Tibial nerve (tissue), 4 donors: ENCODE measurements at places on chromosomes 6 and 20. TPM values are rescaled to one million over a fixed set of nuclear protein-coding genes. Genes with fewer than 3 reads are reported as not detected.

- H3K27ac ChIP-seq: no peak overlapping the region
- no peaks in the 10 kb centered on the region for H3K27me3 ChIP-seq
- peak overlapping the region; percentile 50 for H3K4me3 ChIP-seq
- H3K4me1 ChIP-seq: peaks cover 6% of the 10 kb centered on the region
- H3K36me3 ChIP-seq: no peaks in the 10 kb centered on the region
Observed at GRCh38 chr20:60138256-60139220, 180.3 kb downstream of the CDH26 start.

- peaks cover 58% of the 10 kb centered on the region for H3K4me1 ChIP-seq
- H3K27ac ChIP-seq: peak overlapping the region; percentile 54
- H3K27me3 ChIP-seq: no peaks in the 10 kb centered on the region
- no peaks in the 10 kb centered on the region for H3K36me3 ChIP-seq
- DNase-seq: no peak
Observed at GRCh38 chr20:23153696-23154341, 67.7 kb upstream of the CD93 start.

DNA sequence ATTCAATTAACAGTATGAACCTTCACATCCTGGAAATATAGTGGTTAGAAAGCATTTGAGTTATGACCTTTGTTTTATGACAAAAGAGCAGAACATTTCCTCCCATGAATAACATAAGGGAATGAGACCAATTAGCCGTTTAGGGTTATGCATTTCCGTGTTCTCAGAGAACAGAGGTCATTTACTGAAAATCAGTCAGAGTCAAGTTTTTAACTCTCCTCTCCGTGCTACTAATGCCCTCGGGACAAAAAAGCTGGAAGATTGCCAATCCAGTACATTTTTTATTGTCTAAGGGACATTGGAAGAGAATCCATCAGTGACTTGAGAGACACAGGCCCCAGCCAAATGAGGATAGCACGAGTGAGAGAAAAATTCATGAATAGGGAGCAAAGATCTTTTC is 632.7 kb downstream of the RFPL4B start:
- H3K4me3 ChIP-seq: no peak overlapping the region
- no peaks in the 10 kb centered on the region for H3K36me3 ChIP-seq
- no peak for DNase-seq
- H3K27ac ChIP-seq: no peak overlapping the region

DNA sequence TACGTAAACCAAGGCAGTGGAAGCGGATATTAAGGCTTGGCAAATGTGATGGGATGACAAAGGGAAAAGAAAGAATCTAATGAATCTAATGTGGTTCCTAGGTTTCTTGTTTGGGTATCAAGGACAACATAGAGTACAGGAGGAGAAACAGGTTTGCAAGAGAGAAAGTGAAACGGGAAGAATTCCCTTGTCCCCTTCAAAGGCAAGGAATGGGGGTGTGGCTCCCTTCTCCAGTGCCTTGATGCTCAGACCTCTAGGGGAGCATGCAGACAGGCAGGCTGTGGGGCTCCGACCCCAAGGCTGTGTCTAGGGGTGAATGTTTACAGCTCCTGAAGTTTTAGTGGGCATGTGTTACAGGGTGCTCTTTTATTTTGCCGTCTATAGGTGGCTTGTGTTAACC is 317.5 kb upstream of the HSF2 start:
- DNase-seq: no peak
- no peak overlapping the region for H3K27ac ChIP-seq
- no peaks in the 10 kb centered on the region for H3K27me3 ChIP-seq
- no peaks in the 10 kb centered on the region for H3K4me1 ChIP-seq

DNA sequence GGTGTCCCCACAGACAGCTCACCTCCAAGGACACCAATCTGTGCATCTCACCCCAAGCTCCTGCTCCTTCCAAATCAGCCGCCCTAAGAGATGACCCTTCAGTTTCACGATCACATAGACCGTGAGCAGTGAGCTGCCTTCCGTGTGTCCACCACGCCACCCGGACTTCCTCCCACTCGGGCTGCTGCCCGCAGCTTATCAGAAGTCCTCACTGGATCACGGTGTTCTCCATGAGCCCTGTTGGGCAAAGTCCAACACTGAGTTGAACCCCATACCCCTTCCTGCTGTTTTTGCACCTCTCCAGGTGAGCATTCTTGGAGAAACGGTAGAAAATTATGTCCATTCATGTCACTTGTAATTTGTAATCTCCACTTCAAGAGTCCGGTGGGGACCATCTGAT is 234.4 kb downstream of the SMOC2 start:
- H3K4me1 ChIP-seq: no peaks in the 10 kb centered on the region
- H3K4me3 ChIP-seq: no peak overlapping the region

- peaks cover 70% of the 10 kb centered on the region for H3K36me3 ChIP-seq
- H3K27ac ChIP-seq: peak overlapping the region; percentile 59
- peaks cover 20% of the 10 kb centered on the region for H3K4me1 ChIP-seq
- no peak for DNase-seq
- no peak overlapping the region for H3K4me3 ChIP-seq
Observed at GRCh38 chr20:25297141-25297905, 49.4 kb downstream of the PYGB start.

GRCh38 chr6:43718387-43719105 is 31.0 kb upstream of the MRPS18A start:
- peaks cover 14% of the 10 kb centered on the region for H3K4me1 ChIP-seq
- H3K27ac ChIP-seq: peak overlapping the region; percentile 78
- H3K4me3 ChIP-seq: no peak overlapping the region
- DNase-seq: no peak

- no peaks in the 10 kb centered on the region for H3K4me1 ChIP-seq
- DNase-seq: no peak
- H3K36me3 ChIP-seq: no peaks in the 10 kb centered on the region
- no peaks in the 10 kb centered on the region for H3K27me3 ChIP-seq
- no peak overlapping the region for H3K4me3 ChIP-seq
Observed at GRCh38 chr6:95099410-95099809, 477.9 kb upstream of the MANEA start.

DNA sequence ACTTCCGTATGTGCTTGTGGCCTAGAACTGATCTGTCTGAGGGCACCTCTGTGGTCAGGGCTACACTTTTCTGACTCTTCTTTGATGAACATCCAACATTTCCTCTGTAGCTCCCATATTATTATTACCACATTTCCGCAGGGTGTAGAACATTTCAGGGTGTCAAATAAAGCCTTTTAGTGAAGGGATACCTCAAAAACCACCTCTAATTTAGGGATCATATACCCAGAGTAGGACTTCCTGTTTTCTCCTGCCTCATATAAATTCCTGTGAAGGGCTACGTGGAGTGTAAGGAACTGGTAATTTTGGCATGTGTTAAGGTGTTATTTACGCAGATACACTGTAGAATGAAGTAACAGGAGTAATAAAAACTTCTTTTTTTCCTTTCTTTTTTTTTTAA is 5.5 kb upstream of the MUC22 start:
- H3K36me3 ChIP-seq: no peaks in the 10 kb centered on the region
- no peak overlapping the region for H3K27ac ChIP-seq
- no peaks in the 10 kb centered on the region for H3K27me3 ChIP-seq
- H3K4me1 ChIP-seq: no peaks in the 10 kb centered on the region

DNA sequence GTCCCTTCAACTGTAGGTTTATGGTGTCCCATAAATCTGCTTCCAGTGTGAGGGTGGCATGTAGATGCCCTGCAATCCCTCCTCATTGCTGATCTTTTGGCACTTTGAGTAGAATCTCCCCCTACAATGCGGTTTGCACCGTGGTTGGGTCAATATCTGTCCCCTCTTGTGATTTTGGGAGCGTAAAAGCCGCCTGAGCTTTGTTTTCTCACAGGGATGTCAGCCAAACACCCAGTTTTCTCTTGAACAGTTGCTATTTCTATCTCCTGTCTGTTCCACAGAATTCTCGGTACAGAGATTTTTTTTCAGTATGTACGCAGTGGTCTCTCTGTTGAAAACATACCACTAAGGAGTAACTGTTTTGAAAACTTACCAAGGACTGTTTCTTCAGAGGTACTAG is 21.8 kb downstream of the CDS2 start:
- H3K4me3 ChIP-seq: no peak overlapping the region
- H3K36me3 ChIP-seq: no peaks in the 10 kb centered on the region
- H3K27me3 ChIP-seq: no peaks in the 10 kb centered on the region

- no peaks in the 10 kb centered on the region for H3K4me1 ChIP-seq
- H3K36me3 ChIP-seq: no peaks in the 10 kb centered on the region
- no peak for DNase-seq
- H3K4me3 ChIP-seq: no peak overlapping the region
- no peak overlapping the region for H3K27ac ChIP-seq
Observed at GRCh38 chr6:155561257-155561965, 105.8 kb upstream of the NOX3 start.

DNA sequence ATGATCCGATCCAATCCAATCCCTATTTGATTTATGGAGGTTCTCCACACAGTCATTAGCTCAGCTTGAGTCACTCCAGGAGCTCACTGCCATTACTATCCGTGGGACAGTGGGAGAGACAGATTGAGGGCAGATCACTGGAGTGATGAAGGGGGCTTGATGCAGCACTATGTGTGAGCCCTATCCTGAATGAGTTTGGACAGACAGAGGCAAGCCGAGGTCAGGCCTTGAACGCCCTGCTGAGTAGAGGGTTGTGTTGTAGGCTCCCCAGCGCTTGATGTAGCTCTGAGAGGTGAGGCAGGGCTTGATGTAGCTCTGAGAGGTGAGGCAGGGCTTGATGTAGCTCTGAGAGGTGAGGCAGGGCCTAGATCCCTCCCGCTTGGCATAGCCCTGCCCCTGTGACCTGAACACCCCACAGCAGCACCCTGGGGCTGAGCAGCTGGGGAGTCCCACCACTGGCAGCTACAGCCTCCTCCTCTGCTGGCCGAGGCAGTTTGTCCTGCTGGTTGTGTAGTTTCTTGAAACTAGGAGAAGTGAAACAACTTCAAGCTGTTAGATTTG is 58.7 kb downstream of the ZFAND3 start:
- H3K4me3 ChIP-seq: no peak overlapping the region
- peaks cover 14% of the 10 kb centered on the region for H3K4me1 ChIP-seq
- no peaks in the 10 kb centered on the region for H3K27me3 ChIP-seq
- no peak for DNase-seq
- H3K27ac ChIP-seq: no peak overlapping the region

DNA sequence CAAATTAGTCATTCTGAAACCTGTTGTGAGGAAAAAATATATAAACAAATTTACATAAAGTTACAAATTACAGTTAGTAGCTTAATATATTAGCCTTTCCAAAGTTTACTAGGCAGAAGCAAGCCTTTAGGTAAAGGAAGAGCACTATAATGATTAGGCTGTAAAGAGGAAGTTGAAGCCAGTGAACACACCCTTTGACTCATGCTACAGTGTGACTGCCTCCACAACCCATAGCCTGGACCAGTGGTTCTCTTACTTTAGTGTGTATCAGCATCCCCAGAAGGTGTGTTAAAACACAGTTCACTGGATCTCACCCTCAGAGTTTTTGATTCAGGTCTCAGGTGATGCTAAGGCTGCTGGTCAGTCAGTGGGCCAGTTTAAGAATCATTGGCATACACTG is 91.4 kb upstream of the DEFB112 start:
- DNase-seq: no peak
- H3K4me3 ChIP-seq: no peak overlapping the region
- H3K36me3 ChIP-seq: no peaks in the 10 kb centered on the region
- H3K4me1 ChIP-seq: no peaks in the 10 kb centered on the region

GRCh38 chr6:141195251-141195832 is 937.4 kb upstream of the GJE1 start:
- no peak for DNase-seq
- H3K36me3 ChIP-seq: no peaks in the 10 kb centered on the region
- no peak overlapping the region for H3K4me3 ChIP-seq

- DNase-seq: no peak
- no peaks in the 10 kb centered on the region for H3K4me1 ChIP-seq
- H3K27me3 ChIP-seq: no peaks in the 10 kb centered on the region
- no peak overlapping the region for H3K4me3 ChIP-seq
- no peak overlapping the region for H3K27ac ChIP-seq
- H3K36me3 ChIP-seq: no peaks in the 10 kb centered on the region
Observed at GRCh38 chr6:12507636-12508035, 208.9 kb upstream of the PHACTR1 start.

- no peak for DNase-seq
- no peaks in the 10 kb centered on the region for H3K36me3 ChIP-seq
- H3K27ac ChIP-seq: no peak overlapping the region
- no peak overlapping the region for H3K4me3 ChIP-seq
- peaks cover 7% of the 10 kb centered on the region for H3K4me1 ChIP-seq
Observed at GRCh38 chr6:100179576-100179975, 185.6 kb upstream of the MCHR2 start.

DNA sequence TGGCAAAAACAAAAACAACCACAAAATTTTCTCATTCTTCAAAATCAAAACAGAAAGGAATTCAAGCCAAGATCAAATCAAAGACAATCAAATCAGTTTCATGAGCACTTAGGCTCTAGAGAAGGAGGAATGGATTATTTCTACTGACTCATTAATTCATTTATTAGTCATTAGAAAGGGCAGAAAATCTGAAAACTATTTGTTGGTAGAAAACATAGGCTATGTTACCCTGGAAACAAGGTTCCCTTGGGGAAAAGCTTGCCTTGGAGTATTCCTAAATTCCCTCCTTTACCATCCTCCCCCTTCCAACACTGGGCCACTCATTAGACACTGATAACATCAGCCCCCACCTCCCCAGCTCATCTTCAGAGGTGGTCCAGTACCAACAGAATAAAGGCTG is 17.5 kb downstream of the KIF16B start:
- peaks cover 29% of the 10 kb centered on the region for H3K4me1 ChIP-seq
- no peak overlapping the region for H3K4me3 ChIP-seq
- DNase-seq: no peak
- no peaks in the 10 kb centered on the region for H3K27me3 ChIP-seq
- no peak overlapping the region for H3K27ac ChIP-seq

GRCh38 chr6:144075187-144075586 is 20.2 kb downstream of the SF3B5 start:
- H3K4me3 ChIP-seq: no peak overlapping the region
- H3K27ac ChIP-seq: no peak overlapping the region
- H3K27me3 ChIP-seq: no peaks in the 10 kb centered on the region
- no peaks in the 10 kb centered on the region for H3K4me1 ChIP-seq
- no peaks in the 10 kb centered on the region for H3K36me3 ChIP-seq
- DNase-seq: no peak

DNA sequence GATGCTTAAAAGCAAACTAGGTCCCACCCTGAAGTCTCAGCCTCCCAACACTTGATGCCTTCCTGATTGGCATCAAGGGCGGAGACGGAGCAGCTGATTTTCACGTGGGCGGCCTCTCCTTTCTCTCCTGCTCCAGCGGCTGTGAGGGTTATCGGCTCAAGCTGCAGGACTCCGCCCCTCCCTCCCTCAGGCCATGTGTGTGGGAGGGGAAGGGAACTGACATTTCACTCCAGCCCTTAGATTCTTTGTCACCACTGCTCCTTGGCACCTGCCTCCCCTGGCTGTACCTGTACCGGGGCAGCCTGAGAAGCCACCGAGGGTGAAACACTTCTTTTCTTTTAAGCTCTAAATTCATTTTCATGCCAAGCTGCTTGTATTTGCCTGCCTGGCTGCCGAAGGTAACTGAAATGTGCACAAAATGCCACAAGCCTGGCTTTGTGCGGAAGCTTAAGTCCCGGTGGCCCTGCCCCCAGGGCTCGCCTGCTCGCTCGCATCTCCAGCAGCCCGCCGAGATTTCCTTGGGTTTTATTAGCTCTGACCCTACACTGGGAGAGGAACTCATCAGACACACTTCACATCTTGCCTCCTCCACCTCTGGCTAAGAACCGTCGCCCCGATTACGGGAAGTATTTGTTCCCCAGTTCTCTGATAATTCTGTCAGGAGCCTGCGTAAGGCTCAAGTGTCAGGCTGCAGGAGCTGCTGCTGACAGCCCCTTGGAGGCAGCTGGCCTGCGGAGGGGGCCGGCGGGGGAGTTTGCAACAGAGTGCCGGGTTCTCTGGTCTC is 9.6 kb upstream of the CPNE5 start:
- H3K27me3 ChIP-seq: no peaks in the 10 kb centered on the region
- no peak for DNase-seq
- no peaks in the 10 kb centered on the region for H3K36me3 ChIP-seq
- peaks cover 6% of the 10 kb centered on the region for H3K4me1 ChIP-seq
- no peak overlapping the region for H3K4me3 ChIP-seq
- H3K27ac ChIP-seq: no peak overlapping the region

C6orf141 gene
- 0.90 TPM for total RNA-seq

KHDRBS2 gene
- total RNA-seq: 3.3 TPM

MMP24 gene
- total RNA-seq: 0.78 TPM

MYH7B gene
- total RNA-seq: 5.3 TPM
